ENCODE measurements at places on chromosomes 1 and 21.

GRCh38 chr1:24856787-24857506 lies 73.1 kb downstream of the RUNX3 start:
- no peak for DNase-seq

- DNase-seq = no peak
Measured at GRCh38 chr1:179921472-179921871, 33.1 kb upstream of the CEP350 start.

DNA sequence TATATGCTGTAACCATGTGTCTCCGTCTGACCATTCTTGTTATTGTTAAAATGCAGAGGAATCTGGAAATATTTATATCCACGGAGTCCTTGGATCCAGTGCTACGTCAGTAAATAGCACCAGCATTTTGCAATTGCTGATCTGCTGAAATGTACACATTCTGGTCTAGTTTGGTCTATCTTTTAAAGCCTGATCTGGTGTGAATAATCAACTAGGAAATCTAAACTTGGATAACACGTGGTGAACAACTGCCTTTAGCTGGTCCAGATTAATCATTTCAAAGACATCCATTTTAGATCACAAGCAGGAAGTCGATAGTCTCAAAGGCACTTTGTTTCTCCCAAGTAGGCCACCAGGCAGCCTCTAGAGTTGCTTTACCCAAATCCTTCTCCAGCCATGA lies 32.6 kb downstream of the PDPN start:
- DNase-seq = no peak

DNA sequence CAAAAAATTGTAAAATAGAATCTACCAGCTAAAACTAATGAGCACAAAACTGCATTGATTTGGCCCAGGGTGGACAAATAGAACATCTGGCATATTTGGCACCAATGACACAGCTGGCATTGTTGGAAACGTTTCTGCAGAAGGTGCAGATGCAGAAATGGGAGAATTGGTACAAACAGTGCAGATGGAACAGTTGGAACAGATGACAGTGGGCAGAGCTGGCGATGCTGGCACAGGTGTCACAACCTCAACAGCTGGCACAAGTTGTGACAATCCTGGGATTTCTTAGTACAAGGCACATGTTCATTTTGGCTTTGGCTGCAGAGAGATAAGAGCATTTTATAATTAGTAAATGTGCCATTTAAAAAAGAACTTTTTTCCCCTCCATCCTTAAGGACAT lies 91.1 kb upstream of the ZBTB18 start:
- DNase-seq = no peak

DNA sequence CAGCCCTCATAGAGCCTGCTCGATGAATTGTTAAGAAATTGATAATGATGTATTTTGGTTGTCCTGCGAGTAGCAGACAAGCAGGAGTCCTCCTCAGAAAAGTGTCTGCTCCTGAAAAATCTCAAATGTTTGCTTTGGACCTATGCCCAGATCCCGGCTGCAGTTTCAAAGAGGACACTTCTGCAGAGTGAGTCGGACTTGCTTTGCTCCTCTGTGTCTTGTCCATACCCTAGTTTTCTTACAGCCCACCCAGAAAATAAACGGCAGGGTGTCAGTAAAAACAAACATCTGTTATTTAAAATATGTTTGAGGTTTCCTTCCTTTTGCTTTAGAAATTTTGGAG lies 2.8 kb downstream of the S100A10 start:
- no peak for DNase-seq

GRCh38 chr1:7373876-7374562 lies 397.1 kb upstream of the VAMP3 start:
- DNase-seq = no peak

- no peak for DNase-seq
Measured at GRCh38 chr1:24965571-24965930, 35.5 kb upstream of the RUNX3 start.

DNA sequence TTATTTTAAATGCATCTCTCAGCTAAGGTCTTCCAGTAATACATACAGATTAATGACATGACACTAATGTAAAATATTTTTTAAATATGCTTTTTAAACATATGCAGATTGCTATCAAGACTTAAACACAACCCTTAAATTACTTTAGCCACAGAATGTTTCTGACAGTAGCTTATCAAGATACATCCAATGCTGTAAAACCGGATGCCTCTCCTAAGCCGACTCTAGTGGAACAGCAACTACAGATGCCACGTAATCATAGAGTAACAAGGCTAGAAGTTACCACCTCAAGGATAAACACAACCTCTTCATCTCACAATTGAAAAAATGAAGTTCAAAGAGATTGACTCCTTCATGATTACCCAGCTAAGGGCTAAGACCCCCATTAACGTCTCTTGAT lies 68.4 kb downstream of the ZZZ3 start:
- DNase-seq = no peak

- no peak for DNase-seq
Measured at GRCh38 chr1:151644001-151644400, 32.2 kb downstream of the SNX27 start.

- no peak for DNase-seq
Measured at GRCh38 chr21:42630626-42631025, 22.8 kb upstream of the PDE9A start.
